ENCODE measurements at places on chromosomes 13 and 19.

DNA sequence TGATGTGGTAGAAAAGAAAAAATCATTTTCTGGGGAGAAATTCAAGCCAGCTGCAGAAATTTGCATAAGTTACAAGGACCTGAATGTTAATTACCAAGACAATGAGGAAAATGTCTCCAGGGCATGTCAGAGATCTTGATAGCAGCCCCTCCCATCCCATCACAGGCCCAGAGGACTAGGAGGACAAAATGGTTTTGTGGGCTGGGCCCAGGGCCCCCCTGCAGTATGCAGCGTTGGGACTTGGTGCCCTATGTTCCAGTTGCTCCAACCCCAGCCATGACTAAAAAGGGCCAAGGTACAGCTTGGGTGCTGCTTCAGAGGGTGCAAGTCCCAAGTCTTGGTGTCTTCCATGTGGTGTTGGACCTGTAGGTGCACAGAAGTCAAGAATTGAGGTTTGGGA, 76.6 kb upstream of the SOX1 start:
- DNase-seq = no peak

DNA sequence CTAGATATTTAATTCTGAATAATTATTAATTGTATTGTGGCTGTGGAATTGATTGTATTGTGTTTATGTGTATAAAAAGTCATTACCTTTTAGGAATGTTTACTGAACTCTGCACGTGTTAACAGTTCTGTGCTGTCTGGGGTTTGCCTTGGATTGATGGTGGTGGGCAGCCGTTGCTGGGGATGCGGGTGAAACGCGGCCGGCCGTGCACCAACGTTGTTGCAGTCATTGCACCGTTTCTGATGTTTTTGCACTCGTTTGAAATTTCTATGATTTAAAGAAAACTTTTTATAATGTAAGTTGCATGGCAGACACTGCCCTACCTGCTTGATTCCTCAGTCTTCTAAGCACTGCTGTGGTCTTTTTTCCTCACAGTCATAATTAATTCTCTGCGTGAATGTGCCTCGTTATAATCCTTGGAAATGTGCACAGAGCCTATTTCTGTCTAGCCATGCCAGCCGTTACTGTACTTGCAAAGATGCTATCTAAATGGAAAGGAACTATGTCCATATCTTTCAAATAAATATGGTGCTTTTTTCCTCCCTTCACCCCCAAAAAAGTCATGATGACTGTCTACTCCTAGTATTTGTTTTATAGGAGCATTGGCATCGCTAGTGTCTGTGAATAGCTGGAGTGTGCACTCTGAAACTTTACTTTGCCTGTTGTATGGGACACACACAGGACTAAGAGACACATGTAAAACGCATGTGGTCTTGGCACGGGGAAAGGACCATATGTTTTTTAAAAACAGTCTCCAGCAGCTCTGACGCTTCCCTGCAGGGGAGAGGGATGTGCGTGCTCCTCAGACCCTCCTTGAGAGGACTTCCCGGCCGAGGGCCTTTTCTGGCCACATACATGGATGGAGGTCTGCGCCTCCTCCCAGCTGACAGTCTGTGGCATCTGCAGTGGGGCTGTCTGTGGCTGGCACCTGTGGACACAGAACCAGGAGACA, 40.7 kb upstream of the MCF2L start:
- DNase-seq = no peak

- DNase-seq = no peak
These were observed 3.8 kb upstream of the RETN start for GRCh38 chr19:7665076-7665475.

GRCh38 chr13:20121159-20121525, 39.7 kb downstream of the GJA3 start:
- DNase-seq = peak; percentile 76

GRCh38 chr19:13208672-13209483, 58.7 kb downstream of the IER2 start:
- no peak for DNase-seq

DNA sequence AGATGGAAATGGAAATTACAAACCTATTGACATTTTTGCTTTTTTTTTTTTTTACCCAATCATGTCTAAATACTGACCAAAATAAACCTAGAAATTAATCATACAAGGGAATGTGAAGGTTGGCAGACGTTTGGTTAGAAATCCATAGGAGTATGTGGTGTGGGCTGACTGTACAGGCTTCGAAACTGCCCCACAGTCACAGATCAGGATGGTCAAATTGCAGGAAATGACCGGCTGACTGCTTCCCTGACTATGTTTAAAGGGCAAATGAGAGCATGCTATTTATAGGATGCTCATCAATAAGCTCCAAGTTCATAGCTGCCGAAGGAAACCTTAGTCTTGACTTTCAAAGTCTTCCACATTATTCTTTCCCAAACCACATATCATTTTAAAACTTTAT, 118.4 kb downstream of the COG6 start:
- DNase-seq = no peak

- no peak for DNase-seq
These were observed 271.7 kb upstream of the EDNRB start for GRCh38 chr13:78190296-78190695.

- no peak for DNase-seq
These were observed 11.8 kb upstream of the KATNAL1 start for GRCh38 chr13:30319130-30319529.

- no peak for DNase-seq
These were observed 57.2 kb downstream of the SOX1 start for GRCh38 chr13:112124141-112124540.

DNA sequence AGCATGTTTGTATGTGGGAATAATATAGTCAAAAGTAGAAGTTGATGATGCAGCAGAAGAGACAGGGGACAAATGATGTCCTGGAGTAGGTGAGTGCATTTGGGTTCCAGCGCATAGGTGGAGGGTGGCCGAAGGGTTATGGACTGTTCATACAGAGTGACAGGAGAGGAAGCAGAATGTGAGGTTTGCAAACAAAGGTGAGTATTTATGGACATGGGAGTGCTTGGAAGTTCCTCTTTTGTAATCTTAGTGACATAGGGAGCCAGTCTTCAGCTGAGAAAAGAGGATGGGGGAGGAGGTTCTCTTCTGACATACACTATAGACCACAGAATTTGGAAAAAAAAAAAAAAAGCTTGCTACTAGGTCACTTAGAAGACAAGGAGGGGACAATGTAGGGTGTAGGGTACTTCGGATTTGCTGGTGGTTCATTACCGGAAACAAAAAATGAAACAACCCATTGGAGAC, 331.6 kb downstream of the DLEU7 start:
- peak; percentile 97 for DNase-seq

Data from OCI-M1 (cell line).